PC-3 (cell line): ENCODE measurements at places on chromosomes 2 and 18. TPM values are rescaled to one million over a fixed set of nuclear protein-coding genes. Genes with fewer than 3 reads are reported as not detected.
A peak's percentile ranks its signal among the peaks of the same experiment; 100 is the strongest.

GRCh38 chr2:24831221-24832072 is 38.2 kb downstream of the CENPO start:
- H3K27ac ChIP-seq: no peak overlapping the region
- no peaks in the 10 kb centered on the region for H3K36me3 ChIP-seq
- no peaks in the 10 kb centered on the region for H3K27me3 ChIP-seq
- no peak for DNase-seq
- H3K4me1 ChIP-seq: peaks cover 11% of the 10 kb centered on the region

- no peaks in the 10 kb centered on the region for H3K4me1 ChIP-seq
- no peak for DNase-seq
- H3K4me3 ChIP-seq: no peak overlapping the region
- H3K27ac ChIP-seq: no peak overlapping the region
- no peaks in the 10 kb centered on the region for H3K36me3 ChIP-seq
These were observed 160.3 kb downstream of the L3MBTL4 start for GRCh38 chr18:6254456-6254855.

GRCh38 chr2:207167099-207167923 is 1.6 kb upstream of the KLF7 start:
- no peaks in the 10 kb centered on the region for H3K36me3 ChIP-seq
- peaks cover 26% of the 10 kb centered on the region for H3K4me1 ChIP-seq
- H3K4me3 ChIP-seq: peak overlapping the region; percentile 94
- no peaks in the 10 kb centered on the region for H3K27me3 ChIP-seq
- no peak for DNase-seq

GRCh38 chr2:74688881-74689280 is 34.8 kb downstream of the SEMA4F start:
- H3K4me3 ChIP-seq: no peak overlapping the region
- H3K36me3 ChIP-seq: no peaks in the 10 kb centered on the region
- H3K27ac ChIP-seq: no peak overlapping the region
- H3K4me1 ChIP-seq: peaks cover 35% of the 10 kb centered on the region
- no peaks in the 10 kb centered on the region for H3K27me3 ChIP-seq

DNA sequence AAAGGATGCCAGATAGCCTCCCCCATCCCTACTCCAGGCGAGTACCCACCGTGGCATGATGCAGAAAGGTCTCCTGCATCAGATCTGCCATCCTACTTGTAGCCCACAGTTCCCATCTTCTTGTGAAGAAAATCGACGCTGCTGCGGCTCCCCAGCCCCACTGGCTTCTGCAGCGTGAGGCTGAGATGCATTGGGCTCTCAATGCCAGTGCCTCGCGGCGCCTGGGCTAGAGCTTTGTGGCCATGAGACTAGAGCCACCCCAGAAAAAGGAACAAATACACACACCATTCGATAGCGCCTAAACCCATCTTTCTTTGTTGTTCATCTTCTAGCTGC is 2.8 kb downstream of the NOL4 start:
- peaks cover 3% of the 10 kb centered on the region; the same call in 1 of the 2 replicates for H3K4me1 ChIP-seq
- no peaks in the 10 kb centered on the region for H3K36me3 ChIP-seq
- H3K27me3 ChIP-seq: peaks cover 41% of the 10 kb centered on the region
- no peak overlapping the region for H3K27ac ChIP-seq

DNA sequence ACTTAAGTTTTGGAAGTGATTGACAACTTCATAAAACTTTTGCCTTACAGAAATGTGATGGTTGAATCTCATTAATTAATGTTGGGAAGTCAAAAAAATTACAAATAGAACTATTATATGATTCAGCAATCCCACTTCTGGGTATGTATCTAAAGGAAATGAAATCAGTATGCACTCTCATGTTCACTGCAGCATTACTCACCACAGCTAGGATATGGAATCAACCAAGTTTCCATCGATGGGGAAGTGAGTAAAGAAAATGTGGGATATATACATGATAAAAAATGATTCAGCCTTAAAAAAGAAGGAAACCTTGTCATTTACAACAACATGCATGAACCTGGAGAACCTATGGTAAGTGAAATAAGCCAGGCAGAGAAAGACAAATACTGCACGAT is 112.4 kb upstream of the WDR75 start:
- no peak overlapping the region for H3K27ac ChIP-seq
- peak; percentile 32 for DNase-seq
- H3K4me3 ChIP-seq: no peak overlapping the region
- no peaks in the 10 kb centered on the region for H3K27me3 ChIP-seq

DNA sequence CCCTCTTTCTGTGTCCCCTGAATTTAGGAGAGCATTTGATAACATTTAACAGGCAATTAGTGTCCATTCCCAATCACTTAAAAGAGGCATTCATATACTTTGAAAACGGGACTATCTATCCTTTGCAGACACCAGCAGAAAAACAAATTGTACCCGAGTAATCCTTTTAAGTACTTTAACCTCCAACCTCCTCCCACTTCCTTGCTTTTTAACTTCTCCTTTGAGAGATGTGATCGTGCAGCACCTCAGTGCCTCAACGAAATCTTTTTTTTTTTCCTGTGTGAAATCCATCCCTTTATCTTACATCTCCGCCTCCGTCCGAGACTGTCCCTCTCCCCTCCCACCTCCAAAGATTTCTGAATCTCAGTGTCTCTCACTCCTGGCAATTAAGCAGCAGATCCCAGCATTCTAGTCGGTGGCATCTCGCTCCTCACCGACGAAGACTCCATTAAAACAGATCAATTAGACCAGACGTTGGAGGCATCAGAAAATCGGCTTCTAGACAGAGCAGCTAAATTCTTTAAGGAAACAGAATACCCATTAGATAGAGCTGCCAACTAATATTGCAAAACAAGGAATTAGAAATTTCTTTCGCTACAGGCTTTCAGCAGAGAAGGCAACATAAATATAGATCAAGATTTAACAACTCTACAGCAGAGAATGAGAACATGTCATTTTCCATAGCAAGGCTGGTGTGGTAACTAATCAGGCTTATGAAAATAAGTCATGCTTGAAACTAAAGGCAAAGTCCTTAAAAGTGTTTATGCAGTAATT is 1.9 kb upstream of the TMEFF2 start:
- H3K4me3 ChIP-seq: peak overlapping the region; percentile 64; the same call in 1 of the 2 replicates
- H3K27ac ChIP-seq: no peak overlapping the region
- no peaks in the 10 kb centered on the region for H3K36me3 ChIP-seq

- H3K4me3 ChIP-seq: no peak overlapping the region
- DNase-seq: peak; percentile 26
- no peaks in the 10 kb centered on the region for H3K27me3 ChIP-seq
- no peaks in the 10 kb centered on the region for H3K36me3 ChIP-seq
These were observed 53.9 kb downstream of the LIMS1 start for GRCh38 chr2:108588070-108588668.

- DNase-seq: no peak
- H3K4me3 ChIP-seq: no peak overlapping the region
- no peaks in the 10 kb centered on the region for H3K36me3 ChIP-seq
- peaks cover 3% of the 10 kb centered on the region; the same call in 1 of the 2 replicates for H3K4me1 ChIP-seq
These were observed 123.6 kb upstream of the EFEMP1 start for GRCh38 chr2:56047136-56047535.

- no peaks in the 10 kb centered on the region for H3K4me1 ChIP-seq
- H3K4me3 ChIP-seq: no peak overlapping the region
- H3K27me3 ChIP-seq: no peaks in the 10 kb centered on the region
- H3K27ac ChIP-seq: no peak overlapping the region
- H3K36me3 ChIP-seq: no peaks in the 10 kb centered on the region
- no peak for DNase-seq
These were observed 28.4 kb downstream of the MBD5 start for GRCh38 chr2:148049284-148049683.

- H3K4me1 ChIP-seq: no peaks in the 10 kb centered on the region
- no peak overlapping the region for H3K4me3 ChIP-seq
- no peak for DNase-seq
- H3K36me3 ChIP-seq: peaks cover 27% of the 10 kb centered on the region
These were observed 18.1 kb downstream of the ABHD3 start for GRCh38 chr18:21686282-21687105.

GRCh38 chr2:102950371-102950946 is 188.6 kb downstream of the TMEM182 start:
- DNase-seq: peak; percentile 37
- H3K36me3 ChIP-seq: no peaks in the 10 kb centered on the region
- no peaks in the 10 kb centered on the region for H3K4me1 ChIP-seq
- no peak overlapping the region for H3K4me3 ChIP-seq

GRCh38 chr18:56747032-56747658 is 96.0 kb downstream of the WDR7 start:
- H3K4me3 ChIP-seq: no peak overlapping the region
- H3K27me3 ChIP-seq: no peaks in the 10 kb centered on the region
- no peak for DNase-seq
- H3K4me1 ChIP-seq: no peaks in the 10 kb centered on the region
- H3K27ac ChIP-seq: no peak overlapping the region
- H3K36me3 ChIP-seq: no peaks in the 10 kb centered on the region

GRCh38 chr18:13302457-13303225 is 84.1 kb downstream of the LDLRAD4 start:
- DNase-seq: no peak
- H3K27me3 ChIP-seq: peaks cover 60% of the 10 kb centered on the region
- H3K4me3 ChIP-seq: no peak overlapping the region
- H3K27ac ChIP-seq: no peak overlapping the region
- no peaks in the 10 kb centered on the region for H3K36me3 ChIP-seq

- no peaks in the 10 kb centered on the region for H3K36me3 ChIP-seq
- no peak for DNase-seq
- no peaks in the 10 kb centered on the region for H3K27me3 ChIP-seq
- H3K4me1 ChIP-seq: no peaks in the 10 kb centered on the region
- no peak overlapping the region for H3K4me3 ChIP-seq
These were observed 187.0 kb downstream of the CYRIA start for GRCh38 chr2:16478434-16479210.

DNA sequence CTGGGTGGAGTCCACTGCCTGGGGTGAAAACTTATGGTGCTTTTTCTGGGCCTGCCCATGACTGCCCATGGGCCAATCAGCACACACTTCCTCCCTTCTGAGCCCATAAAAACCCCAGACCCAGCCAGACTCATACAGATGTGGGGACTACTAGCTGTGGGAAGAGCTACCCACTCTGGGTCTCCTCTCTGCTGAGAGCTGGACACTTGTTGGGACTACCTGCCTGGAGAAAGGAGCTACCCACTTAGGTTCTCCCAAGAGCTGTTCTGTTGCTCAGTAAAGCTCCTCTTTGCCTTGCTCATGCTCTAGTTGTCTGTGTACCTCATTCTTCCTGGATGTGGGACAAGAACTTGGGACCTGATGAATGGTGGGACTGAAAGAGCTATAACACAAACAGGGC is 119.6 kb upstream of the SLC38A11 start:
- no peak for DNase-seq
- H3K4me3 ChIP-seq: no peak overlapping the region
- H3K4me1 ChIP-seq: no peaks in the 10 kb centered on the region
- H3K27ac ChIP-seq: no peak overlapping the region

DNA sequence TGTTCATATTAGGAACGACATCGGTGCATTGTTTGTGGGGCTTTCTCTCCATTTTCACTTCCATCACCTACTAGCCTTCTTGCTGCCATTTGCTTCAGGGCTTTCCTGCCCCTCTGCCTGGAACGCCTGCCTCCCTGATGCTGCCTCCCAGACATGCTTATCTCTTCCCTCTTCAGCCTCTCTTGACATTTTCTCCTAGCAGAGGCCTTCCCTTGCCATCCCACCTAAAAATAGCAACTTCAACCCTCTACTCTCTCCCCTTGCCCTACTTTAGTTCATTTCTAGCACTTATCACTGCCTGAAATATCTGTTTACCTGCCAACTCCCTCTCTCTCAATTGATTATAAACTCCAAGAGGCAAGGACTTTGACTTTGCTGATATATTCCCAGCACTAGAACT is 210.3 kb downstream of the SP3 start:
- H3K4me3 ChIP-seq: no peak overlapping the region
- no peaks in the 10 kb centered on the region for H3K27me3 ChIP-seq
- H3K36me3 ChIP-seq: no peaks in the 10 kb centered on the region
- DNase-seq: no peak
- H3K4me1 ChIP-seq: no peaks in the 10 kb centered on the region

DNA sequence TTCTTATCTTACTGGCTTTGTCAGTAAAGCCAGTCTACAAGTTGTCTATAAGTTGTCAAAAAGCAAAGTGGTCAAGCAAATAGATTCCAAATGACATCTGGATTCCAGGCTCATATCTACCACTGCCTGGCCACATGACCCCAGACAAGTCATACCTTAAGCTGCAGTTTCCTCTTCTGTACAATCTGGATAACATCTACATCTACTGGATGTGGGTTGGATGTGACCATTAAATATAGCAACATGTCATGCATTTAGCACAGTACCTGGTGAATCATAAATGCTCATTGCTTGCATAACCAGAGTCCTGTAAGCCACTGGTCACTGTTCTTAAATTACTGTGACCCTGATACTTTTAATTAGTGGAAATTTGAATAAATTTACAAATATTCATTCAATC is 16.8 kb downstream of the COBLL1 start:
- no peak overlapping the region for H3K27ac ChIP-seq
- no peak overlapping the region for H3K4me3 ChIP-seq
- H3K36me3 ChIP-seq: no peaks in the 10 kb centered on the region
- H3K27me3 ChIP-seq: no peaks in the 10 kb centered on the region

LINC00305 gene
- not detected in 2 replicates for total RNA-seq

ASXL2 gene
- total RNA-seq: 11.5 and 18.7 TPM in 2 replicates

GRB14 gene
- total RNA-seq: 0.63 and 0.84 TPM in 2 replicates

GKN2 gene
- total RNA-seq: 0.58 TPM in 1 of 2 replicates, not detected in the other

POMC gene
- not detected in 2 replicates for total RNA-seq

CHRND gene
- not detected in 2 replicates for total RNA-seq

DOK6 gene
- not detected in 2 replicates for total RNA-seq

CD207 gene
- not detected in 2 replicates for total RNA-seq

CCDC141 gene
- total RNA-seq: 0.40 and 1.1 TPM in 2 replicates

INPP1 gene
- total RNA-seq: 4.0 and 5.6 TPM in 2 replicates

NEDD4L gene
- 100 and 105 TPM in 2 replicates for total RNA-seq

AMMECR1L gene
- total RNA-seq: 10.9 and 14.6 TPM in 2 replicates
